Osteoblast (primary cell): ENCODE measurements at places on chromosomes 7 and 10. TPM values are rescaled to one million over a fixed set of nuclear protein-coding genes. Genes with fewer than 3 reads are reported as not detected.

DNA sequence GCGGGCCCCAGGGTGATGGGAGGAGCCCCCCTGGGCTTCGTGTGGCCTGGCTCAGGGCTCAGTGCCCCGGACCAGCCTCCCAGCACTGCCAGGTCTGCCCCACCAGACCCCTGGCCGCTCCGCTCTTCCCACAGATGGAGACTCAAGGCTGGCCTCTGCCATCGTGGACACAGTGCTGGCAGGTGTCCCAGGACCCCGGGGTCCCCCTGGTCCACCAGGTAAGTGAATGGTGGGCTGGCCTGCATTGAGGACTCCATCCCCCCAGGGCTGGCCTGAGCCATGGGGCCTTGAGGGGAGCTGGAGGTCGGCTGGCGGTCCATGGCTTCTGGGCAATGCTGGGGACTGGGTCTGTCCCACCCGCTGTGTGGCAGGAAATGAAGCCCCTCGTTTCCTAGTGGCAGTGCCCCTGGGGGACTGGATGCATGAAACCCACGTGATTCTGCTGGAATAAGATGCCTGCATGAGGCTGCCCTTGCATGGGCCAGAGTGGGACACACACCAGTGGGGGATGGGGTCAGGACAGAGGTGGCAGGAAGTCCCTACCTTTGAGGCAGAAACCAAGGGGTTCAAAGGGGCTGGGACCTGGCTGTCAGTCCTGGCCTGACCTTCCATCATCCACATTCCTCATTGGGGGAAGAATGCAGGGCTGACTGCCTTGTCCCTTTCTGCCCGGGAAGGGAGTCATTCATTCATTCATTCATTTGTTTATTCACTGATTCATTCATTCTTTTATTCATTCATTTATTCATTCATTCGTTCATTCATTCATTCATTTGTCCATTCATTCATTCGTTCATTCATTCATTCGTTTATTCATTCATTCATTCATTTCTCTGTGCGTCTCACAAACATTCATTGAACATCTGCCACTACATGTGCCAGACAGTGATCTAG, 81.8 kb downstream of the MYL10 start:
- DNase-seq, result peak; percentile 54

- DNase-seq, result no peak
These were observed 137.6 kb upstream of the VWC2 start for GRCh38 chr7:49635800-49636199.

The PNLIPRP1 gene
- total RNA-seq, result not detected in 2 replicates

GRCh38 chr10:29850371-29850770, 209.0 kb downstream of the JCAD start:
- no peak for DNase-seq

- DNase-seq, result no peak
These were observed 28.1 kb downstream of the INPP5A start for GRCh38 chr10:132565516-132566209.

DNA sequence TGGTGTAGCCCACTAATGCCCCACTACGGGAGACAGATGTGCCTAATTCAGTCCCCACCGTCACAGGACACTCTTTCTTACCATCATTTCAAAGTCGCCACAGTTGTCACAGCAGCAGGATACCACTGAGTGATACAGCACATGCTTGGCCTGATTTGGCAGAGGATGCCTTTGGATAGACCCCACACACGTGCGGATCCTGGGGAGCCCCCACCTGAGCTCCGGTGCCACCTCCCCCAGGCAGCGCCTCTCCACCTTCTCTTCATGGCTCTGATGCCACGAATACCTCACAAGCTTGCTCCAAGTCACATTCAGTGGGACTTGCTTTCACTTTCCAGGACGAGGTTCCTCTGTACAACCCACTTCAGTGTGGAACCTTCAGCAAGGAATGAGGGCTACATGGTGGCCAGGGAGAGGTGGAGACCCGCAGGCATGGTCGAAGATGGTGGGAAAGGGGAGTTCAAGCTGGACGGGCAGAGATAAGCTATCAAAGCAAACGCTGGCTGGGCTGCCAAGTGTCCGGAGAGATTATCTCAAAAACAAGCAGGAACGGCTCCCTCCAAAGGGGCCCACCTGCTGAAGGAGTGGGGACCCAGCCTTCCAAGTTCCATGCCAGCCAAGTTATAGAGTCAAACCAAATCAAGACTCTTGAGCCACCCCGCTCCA, 107.4 kb downstream of the ZRANB1 start:
- no peak for DNase-seq

GRCh38 chr7:11506417-11506816, 325.6 kb downstream of the THSD7A start:
- DNase-seq, result no peak
